ENCODE measurements at places on chromosomes 4 and X. TPM values are rescaled to one million over a fixed set of nuclear protein-coding genes. Genes with fewer than 3 reads are reported as not detected.

CCDC110 gene
- total RNA-seq: not detected

SLC16A2 gene
- 2.6 TPM for total RNA-seq

BLOC1S4 gene
- 5.1 TPM for total RNA-seq

SOX3 gene
- total RNA-seq: not detected

BEX1 gene
- total RNA-seq: 2.0 TPM

IL1RAPL2 gene
- 0.21 TPM for total RNA-seq

SAGE1 gene
- not detected for total RNA-seq

IGSF1 gene
- total RNA-seq: not detected

STK26 gene
- total RNA-seq: 10.2 TPM

CC2D2A gene
- 7.4 TPM for total RNA-seq

TMPRSS11B gene
- total RNA-seq: not detected

NOX1 gene
- total RNA-seq: not detected

MAGEC3 gene
- not detected for total RNA-seq

ODAM gene
- total RNA-seq: not detected

TDO2 gene
- not detected for total RNA-seq

COL4A6 gene
- 14.9 TPM for total RNA-seq

PRRG1 gene
- 5.4 TPM for total RNA-seq

MND1 gene
- not detected for total RNA-seq

CLIC2 gene
- total RNA-seq: 7.1 TPM

NUDT10 gene
- 0.38 TPM for total RNA-seq

EVC2 gene
- total RNA-seq: 11.0 TPM

HTRA3 gene
- 12.0 TPM for total RNA-seq

NDST4 gene
- total RNA-seq: not detected

NWD2 gene
- total RNA-seq: 0.83 TPM

F8A2 gene
- not detected for total RNA-seq

CT45A5 gene
- not detected for total RNA-seq

DCAF4L1 gene
- total RNA-seq: 0.56 TPM

ELOVL6 gene
- total RNA-seq: 31.6 TPM

SPACA5 gene
- not detected for total RNA-seq

SLC7A11 gene
- 2.1 TPM for total RNA-seq

PPEF1 gene
- total RNA-seq: 0.26 TPM

UGT2B15 gene
- total RNA-seq: not detected

MAOA gene
- total RNA-seq: 134 TPM

CXorf51B gene
- not detected for total RNA-seq

PRDM5 gene
- total RNA-seq: 3.0 TPM

ARMCX1 gene
- total RNA-seq: 9.0 TPM

MSX1 gene
- 6.6 TPM for total RNA-seq

USP27X gene
- 3.0 TPM for total RNA-seq

SOWAHB gene
- 3.2 TPM for total RNA-seq

HSFX3 gene
- total RNA-seq: not detected

PSAPL1 gene
- total RNA-seq: 160 TPM

NSUN7 gene
- 4.9 TPM for total RNA-seq

ZFP92 gene
- total RNA-seq: 0.26 TPM

FAM9B gene
- total RNA-seq: not detected

IL1RAPL1 gene
- total RNA-seq: 0.13 TPM

GABRQ gene
- 0.45 TPM for total RNA-seq

IL3RA gene
- total RNA-seq: 4.2 TPM

ARHGEF6 gene
- 16.9 TPM for total RNA-seq

GYG2 gene
- 3.4 TPM for total RNA-seq

C4orf46 gene
- 3.3 TPM for total RNA-seq

SLC4A4 gene
- total RNA-seq: not detected

Measured in suprapubic skin (tissue), 4 donors.